ENCODE measurements at places on chromosomes 16 and 17. TPM values are rescaled to one million over a fixed set of nuclear protein-coding genes. Genes with fewer than 3 reads are reported as not detected.

- peaks cover 17% of the 10 kb centered on the region for H3K36me3 ChIP-seq
Measured at GRCh38 chr17:82808006-82808405, 31.8 kb downstream of the ZNF750 start.

DNA sequence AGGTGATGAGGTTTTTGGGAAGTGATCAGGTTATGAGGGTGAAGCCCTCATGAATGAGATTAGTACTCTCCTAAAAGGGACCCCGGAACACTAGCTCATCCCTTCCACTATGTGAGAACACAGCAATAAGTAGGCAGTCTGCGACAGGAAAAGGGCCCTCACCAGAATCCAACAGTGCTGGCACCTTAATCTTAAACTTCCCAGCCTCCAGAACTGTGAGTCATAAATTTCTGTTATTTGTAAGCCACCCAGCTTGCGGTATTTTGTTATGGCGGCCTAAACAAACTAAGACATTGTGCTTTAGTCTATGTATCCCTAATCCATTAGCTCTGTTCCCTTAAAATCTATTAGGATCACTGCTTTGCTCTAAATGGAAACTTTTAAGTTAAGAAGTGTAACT lies 8.5 kb downstream of the SLFN12 start:
- no peak overlapping the region for H3K4me3 ChIP-seq
- peaks cover 3% of the 10 kb centered on the region for H3K4me1 ChIP-seq
- H3K36me3 ChIP-seq = peaks cover 19% of the 10 kb centered on the region
- DNase-seq = no peak
- no peak overlapping the region for H3K27ac ChIP-seq

GRCh38 chr16:70610273-70611223 lies 35.8 kb upstream of the IL34 start:
- H3K27me3 ChIP-seq = no peaks in the 10 kb centered on the region
- no peak overlapping the region for H3K27ac ChIP-seq
- H3K36me3 ChIP-seq = no peaks in the 10 kb centered on the region
- H3K4me1 ChIP-seq = no peaks in the 10 kb centered on the region
- no peak for DNase-seq

DNA sequence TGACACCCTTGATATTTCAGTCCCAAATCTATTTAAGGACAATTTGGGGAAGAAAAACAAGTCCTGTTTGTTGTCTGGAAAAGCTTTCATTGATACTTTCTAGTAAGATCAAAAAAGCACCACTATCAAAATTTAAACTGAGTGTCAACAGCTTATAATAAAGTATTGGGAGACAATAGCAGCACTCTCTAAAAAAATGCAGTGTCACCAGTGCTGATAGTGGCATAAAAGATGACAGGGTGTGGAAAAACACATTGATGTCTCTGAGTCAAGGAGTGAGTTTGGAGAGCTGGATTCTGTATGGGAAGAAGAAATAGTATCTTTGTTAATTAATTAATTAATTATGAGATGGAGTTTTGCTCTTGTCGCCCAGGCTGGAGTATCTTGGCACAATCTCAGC lies 8.3 kb upstream of the TOM1L1 start:
- no peak for DNase-seq
- H3K27ac ChIP-seq = no peak overlapping the region
- no peak overlapping the region for H3K4me3 ChIP-seq
- no peaks in the 10 kb centered on the region for H3K4me1 ChIP-seq
- H3K27me3 ChIP-seq = no peaks in the 10 kb centered on the region

GRCh38 chr17:37039269-37039668 lies 90.5 kb downstream of the AATF start:
- no peaks in the 10 kb centered on the region for H3K4me1 ChIP-seq
- no peak overlapping the region for H3K4me3 ChIP-seq
- H3K27me3 ChIP-seq = no peaks in the 10 kb centered on the region

- no peaks in the 10 kb centered on the region for H3K27me3 ChIP-seq
- no peaks in the 10 kb centered on the region for H3K4me1 ChIP-seq
- no peak overlapping the region for H3K27ac ChIP-seq
Measured at GRCh38 chr17:27978689-27979175, 63.7 kb upstream of the NLK start.

- H3K4me3 ChIP-seq = no peak overlapping the region
- no peaks in the 10 kb centered on the region for H3K4me1 ChIP-seq
- H3K27me3 ChIP-seq = no peaks in the 10 kb centered on the region
- no peak overlapping the region for H3K27ac ChIP-seq
- DNase-seq = no peak
Measured at GRCh38 chr16:82119405-82119804, 50.6 kb downstream of the MPHOSPH6 start.

GRCh38 chr16:894841-895240 lies 75.9 kb downstream of the LMF1 start:
- no peaks in the 10 kb centered on the region for H3K4me1 ChIP-seq
- H3K36me3 ChIP-seq = peaks cover 10% of the 10 kb centered on the region
- no peak for DNase-seq

DNA sequence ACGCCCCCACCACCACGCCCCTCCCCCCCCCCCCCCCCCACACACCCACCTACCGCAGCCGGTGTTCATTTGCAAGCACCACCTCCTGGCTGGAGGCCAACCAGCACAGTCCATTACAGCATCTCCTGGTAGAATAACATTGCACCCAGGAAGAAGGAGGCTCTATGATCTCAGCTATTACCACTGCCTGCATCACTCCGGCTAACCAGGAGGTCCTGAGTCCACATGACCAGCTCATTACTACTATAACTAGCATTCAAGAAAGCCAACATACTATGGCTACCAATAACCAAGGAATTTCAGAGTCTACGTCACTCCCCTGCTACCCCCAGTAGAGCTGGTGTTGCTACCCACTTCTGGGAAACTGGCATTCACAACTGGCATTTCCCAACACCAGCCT lies 81.1 kb upstream of the ALOX12 start:
- H3K36me3 ChIP-seq = no peaks in the 10 kb centered on the region
- DNase-seq = no peak

DNA sequence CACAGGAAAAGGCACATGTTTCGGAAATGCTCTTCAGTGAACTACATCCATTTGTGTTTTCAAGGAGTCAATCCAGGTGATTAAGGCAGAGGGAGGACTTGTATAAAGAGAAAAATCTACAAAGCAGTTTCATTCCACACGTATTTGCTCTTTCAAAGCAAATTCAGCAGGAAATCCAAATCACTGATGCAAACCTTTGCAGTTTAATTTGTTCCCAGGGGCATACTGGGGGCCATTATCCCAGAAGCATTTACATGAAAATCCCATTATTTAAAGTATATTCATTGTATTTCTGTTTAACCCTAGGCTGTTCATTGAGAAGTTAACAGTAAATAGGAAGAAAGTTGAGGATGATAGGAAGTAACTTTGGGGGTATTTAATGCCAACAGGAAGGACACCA lies 147.9 kb downstream of the PMP22 start:
- no peak for DNase-seq
- no peak overlapping the region for H3K27ac ChIP-seq
- no peaks in the 10 kb centered on the region for H3K4me1 ChIP-seq

- H3K4me3 ChIP-seq = no peak overlapping the region
- H3K27ac ChIP-seq = no peak overlapping the region
- no peaks in the 10 kb centered on the region for H3K4me1 ChIP-seq
- H3K27me3 ChIP-seq = no peaks in the 10 kb centered on the region
Measured at GRCh38 chr17:9408868-9409829, 166.5 kb downstream of the STX8 start.

DNA sequence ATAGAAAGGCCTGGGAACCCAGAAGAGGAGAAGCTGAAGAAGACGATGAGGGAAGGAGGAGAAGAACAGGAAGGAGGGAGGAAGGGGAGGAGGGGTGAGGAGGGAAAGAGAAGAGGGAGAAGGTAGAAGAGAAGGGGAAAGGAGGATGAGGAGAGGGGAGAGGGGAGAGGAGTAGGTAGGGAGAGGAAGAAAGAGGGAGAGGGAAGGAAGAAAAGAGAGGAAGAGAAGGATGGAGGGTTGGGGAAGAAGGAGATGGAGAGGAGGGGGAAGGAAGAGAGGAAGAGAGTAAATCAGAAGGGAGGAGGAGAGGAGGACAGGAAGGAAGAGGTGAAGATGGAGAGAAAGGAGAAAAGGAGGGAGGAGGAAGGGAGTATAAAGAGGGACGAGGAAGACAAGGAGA lies 109.6 kb upstream of the IRX6 start:
- no peak for DNase-seq
- H3K27me3 ChIP-seq = no peaks in the 10 kb centered on the region
- H3K4me1 ChIP-seq = no peaks in the 10 kb centered on the region
- H3K27ac ChIP-seq = no peak overlapping the region
- H3K36me3 ChIP-seq = no peaks in the 10 kb centered on the region
- H3K4me3 ChIP-seq = no peak overlapping the region

DNA sequence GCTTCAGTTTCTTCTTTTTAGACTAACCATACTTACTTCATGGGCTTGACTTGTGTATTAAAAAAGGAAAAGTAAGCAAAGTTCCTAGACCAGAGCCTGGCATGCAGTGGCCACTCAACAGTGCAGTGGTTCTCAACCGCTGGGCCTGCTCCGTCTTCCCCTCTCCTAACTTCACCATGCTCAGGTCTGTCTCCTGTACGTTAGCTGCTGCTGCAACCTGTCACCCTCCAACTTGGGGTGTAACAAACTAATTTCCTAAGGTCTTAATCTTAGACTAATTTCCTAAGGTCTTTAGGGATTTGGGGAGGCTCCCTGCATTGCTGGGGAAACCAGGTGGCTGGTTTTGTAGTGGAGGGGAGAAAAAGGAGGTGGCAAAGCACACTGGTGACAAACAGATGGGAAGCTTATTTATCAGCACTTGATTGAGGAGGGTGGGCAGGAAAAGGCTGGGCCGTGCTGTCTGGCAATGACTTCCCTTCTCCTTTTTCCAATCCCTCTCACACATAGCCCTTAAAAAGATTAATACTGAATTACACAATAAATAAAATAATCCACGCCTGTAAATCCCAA lies 2.2 kb upstream of the ARL4D start:
- no peak overlapping the region for H3K27ac ChIP-seq
- no peaks in the 10 kb centered on the region for H3K36me3 ChIP-seq
- DNase-seq = no peak
- peaks cover 29% of the 10 kb centered on the region for H3K4me1 ChIP-seq
- H3K27me3 ChIP-seq = no peaks in the 10 kb centered on the region

- DNase-seq = no peak
- H3K27ac ChIP-seq = peak overlapping the region; percentile 11
- H3K4me1 ChIP-seq = peaks cover 31% of the 10 kb centered on the region
- no peak overlapping the region for H3K4me3 ChIP-seq
Measured at GRCh38 chr16:30068750-30069610, 3.4 kb downstream of the ALDOA start.

- no peaks in the 10 kb centered on the region for H3K36me3 ChIP-seq
- H3K27me3 ChIP-seq = no peaks in the 10 kb centered on the region
- no peak overlapping the region for H3K4me3 ChIP-seq
- peaks cover 46% of the 10 kb centered on the region for H3K4me1 ChIP-seq
- DNase-seq = no peak
- peak overlapping the region; percentile 70 for H3K27ac ChIP-seq
Measured at GRCh38 chr16:11629071-11630030, 38.9 kb upstream of the SNN start.

DNA sequence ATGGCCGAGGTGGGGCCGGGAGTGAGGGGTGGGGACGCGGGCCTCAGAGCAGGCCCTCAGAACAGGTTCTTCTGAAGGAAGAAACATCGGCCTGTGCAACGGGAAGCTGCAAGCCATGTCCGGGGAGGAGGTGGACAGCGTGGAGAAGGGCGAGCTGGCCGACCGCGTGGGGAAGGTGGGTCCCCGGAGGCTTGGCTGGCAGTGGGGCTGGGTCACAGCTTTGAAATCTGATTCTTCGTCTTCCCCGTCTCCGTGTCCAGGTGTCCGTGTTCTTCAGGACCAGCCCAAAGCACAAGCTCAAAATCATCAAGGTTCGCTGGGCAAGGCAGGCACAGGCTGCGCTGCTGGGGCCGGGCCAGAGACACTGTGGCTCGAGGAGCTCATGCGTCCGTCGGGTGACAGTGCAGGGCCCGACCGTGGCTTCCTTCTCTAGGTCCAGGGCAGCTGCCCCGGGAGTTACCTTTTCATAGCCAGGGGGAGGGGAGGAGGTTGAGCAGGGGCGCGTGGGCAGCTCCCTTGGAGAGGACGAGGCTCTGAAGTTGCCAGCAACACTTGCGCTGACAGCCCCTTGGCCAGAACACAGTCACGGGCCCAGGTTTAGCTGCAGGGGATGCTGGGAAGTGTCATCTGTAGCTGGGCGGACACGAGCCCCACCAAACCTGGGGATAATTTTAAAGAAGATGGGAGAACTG lies 51.3 kb downstream of the MEAK7 start:
- H3K4me1 ChIP-seq = no peaks in the 10 kb centered on the region
- no peak overlapping the region for H3K4me3 ChIP-seq
- peak; percentile 40 for DNase-seq
- H3K27me3 ChIP-seq = no peaks in the 10 kb centered on the region

- no peak overlapping the region for H3K4me3 ChIP-seq
- DNase-seq = no peak
- no peak overlapping the region for H3K27ac ChIP-seq
- H3K36me3 ChIP-seq = no peaks in the 10 kb centered on the region
- H3K4me1 ChIP-seq = no peaks in the 10 kb centered on the region
Measured at GRCh38 chr17:72136692-72137091, 15.9 kb downstream of the SOX9 start.

DNA sequence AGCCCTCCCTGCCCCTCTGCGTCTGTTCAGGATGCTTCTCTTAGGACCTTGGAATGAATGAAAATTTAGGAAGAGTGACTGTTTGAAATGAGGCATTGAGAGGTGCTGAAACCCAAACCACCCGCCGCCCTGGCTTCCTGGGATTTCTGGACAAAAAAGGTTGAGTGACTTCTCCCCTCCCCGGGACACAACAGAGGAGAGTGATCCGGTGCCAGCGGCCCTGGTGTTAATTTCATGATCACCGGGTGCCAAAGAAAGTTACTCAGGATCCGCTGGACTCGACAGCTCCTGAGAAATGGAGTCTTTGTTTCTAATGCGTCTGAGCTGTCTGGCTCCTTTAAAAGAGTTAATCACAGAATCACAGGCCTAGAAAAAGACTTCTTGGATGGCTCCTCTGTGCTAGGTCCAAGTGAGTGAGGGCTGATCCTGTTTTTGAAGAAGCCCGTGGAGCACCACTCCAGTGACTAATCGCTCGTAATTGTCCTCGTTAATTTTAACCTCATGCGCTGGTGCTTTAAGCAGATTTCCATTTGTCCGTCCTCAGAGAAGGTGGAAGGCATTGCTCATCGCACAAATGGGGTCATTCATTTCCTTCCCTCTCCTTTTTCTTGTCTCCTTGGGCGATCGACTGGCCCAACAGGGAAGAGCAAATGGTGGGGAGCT lies 144.4 kb upstream of the ZFHX3 start:
- H3K4me3 ChIP-seq = no peak overlapping the region
- H3K27ac ChIP-seq = no peak overlapping the region
- no peaks in the 10 kb centered on the region for H3K36me3 ChIP-seq
- no peak for DNase-seq
- no peaks in the 10 kb centered on the region for H3K4me1 ChIP-seq
- H3K27me3 ChIP-seq = no peaks in the 10 kb centered on the region

CALCOCO2 gene
- total RNA-seq = 181 TPM

CDK5R1 gene
- 1.6 TPM for total RNA-seq

ORAI3 gene
- 19.5 TPM for total RNA-seq

ZFPM1 gene
- total RNA-seq = 8.4 TPM

EPN3 gene
- 0.09 TPM for total RNA-seq

SCARF1 gene
- 48.5 TPM for total RNA-seq

FASN gene
- total RNA-seq = 432 TPM

CLEC19A gene
- 0.17 TPM for total RNA-seq

OSGIN1 gene
- total RNA-seq = 19.0 TPM

CLEC18C gene
- total RNA-seq = not detected
